ENCODE measurements at places on chromosomes 11 and 22. TPM values are rescaled to one million over a fixed set of nuclear protein-coding genes. Genes with fewer than 3 reads are reported as not detected.

The OMP gene
- total RNA-seq = not detected

The MAJIN gene
- total RNA-seq = 0.10 TPM

The FAM227A gene
- total RNA-seq = 0.50 TPM

The C11orf16 gene
- not detected for total RNA-seq

The KCNK4 gene
- 0.24 TPM for total RNA-seq

The DDTL gene
- total RNA-seq = 1.8 TPM

The JHY gene
- 3.4 TPM for total RNA-seq

The TM7SF2 gene
- total RNA-seq = 5.1 TPM

The MUC2 gene
- 0.21 TPM for total RNA-seq

The MS4A6A gene
- total RNA-seq = not detected

The NAALAD2 gene
- total RNA-seq = not detected

The SCGB1D4 gene
- not detected for total RNA-seq

The CCDC87 gene
- 0.89 TPM for total RNA-seq

The TRIM6 gene
- 14.1 TPM for total RNA-seq

The RIN1 gene
- 40.8 TPM for total RNA-seq

The OR51E1 gene
- total RNA-seq = not detected

The BAIAP2L2 gene
- total RNA-seq = 4.4 TPM

The CASP12 gene
- total RNA-seq = not detected

The FOLR1 gene
- not detected for total RNA-seq

The DMC1 gene
- 3.2 TPM for total RNA-seq

The CCDC116 gene
- total RNA-seq = 0.08 TPM
